SK-MEL-5 (cell line): ENCODE measurements at places on chromosomes 5 and 9.

GRCh38 chr5:129461711-129462332 lies 1.7 kb downstream of the ADAMTS19 start:
- DNase-seq = no peak

- DNase-seq = no peak
These were observed 41.4 kb upstream of the FAT2 start for GRCh38 chr5:151632524-151632923.

DNA sequence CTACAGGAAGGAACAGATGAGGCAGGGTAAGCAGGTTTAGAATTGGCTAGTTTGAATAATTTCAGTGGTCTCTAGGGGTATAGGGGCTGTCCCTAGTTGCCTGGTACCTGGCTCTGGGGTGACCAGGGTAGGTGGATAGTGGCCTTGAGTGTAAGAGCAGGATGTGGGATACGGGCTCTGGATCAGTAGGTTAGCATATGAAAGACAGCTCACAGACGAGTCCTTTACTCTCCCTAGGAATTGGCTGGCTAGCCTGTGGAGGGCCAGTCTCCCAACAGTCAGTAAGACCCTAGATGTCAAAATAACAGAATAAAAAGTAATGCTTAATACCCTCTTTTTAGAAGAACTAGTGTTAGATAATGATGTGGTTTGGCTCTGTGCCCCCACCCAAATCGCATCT lies 16.6 kb upstream of the C9orf152 start:
- DNase-seq = no peak

DNA sequence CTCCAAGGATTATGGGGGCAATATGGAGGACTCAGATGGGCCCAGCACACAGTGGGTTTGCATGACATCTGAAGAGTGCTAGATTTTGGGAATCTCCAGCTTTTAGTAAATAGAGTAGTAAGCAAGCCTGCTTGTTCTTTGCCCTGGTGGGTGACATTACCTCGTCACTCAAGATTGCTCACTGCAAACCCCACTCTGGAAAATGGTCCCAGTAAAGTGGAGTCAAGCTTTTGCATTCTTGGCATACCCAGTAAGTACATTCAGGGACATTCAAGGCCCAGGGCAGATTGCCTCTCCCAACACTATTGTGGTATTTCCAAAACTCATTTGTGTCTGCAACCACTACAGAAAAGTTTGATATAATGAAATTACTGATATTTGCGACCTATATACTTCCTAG lies 118.5 kb downstream of the INVS start:
- DNase-seq = no peak

DNA sequence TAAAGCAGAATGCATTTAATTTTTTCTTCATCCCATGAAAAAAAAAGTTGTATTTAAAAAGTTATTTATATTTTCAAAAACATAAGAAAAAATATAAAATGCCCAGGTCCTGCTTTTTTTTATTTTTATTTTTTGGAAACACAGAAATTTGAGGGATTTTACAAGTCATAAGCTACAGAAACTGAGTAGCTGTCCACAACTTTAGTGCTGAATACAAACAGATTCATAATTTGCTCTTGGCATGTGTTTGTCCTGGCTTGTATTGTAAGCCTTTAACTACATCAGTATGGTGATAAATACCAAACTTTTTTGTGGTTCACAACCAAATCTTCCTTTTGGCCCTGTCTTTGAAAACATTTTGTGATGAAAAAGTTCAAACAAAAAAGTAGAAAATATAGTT lies 7.5 kb upstream of the PLCXD3 start:
- DNase-seq = no peak

DNA sequence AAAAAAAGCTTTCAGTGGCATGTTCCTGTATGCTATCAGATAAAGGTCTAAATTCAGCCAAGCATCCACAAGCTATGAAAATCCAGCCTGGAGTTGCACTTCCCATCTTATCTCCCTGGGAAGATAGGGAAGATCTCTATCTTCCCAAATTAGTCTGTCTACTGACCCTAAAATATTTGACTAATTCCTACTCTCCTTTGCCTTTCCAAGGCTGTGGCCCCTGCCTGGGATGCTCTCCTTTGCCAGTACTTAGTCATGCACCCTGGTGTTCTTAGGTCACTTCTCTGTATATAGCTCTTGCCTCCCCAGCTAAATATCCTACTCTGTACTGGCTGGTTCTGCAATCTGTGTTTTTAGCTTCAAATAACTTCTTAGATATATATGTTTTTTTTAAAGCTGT lies 44.0 kb upstream of the PLPP1 start:
- DNase-seq = no peak

DNA sequence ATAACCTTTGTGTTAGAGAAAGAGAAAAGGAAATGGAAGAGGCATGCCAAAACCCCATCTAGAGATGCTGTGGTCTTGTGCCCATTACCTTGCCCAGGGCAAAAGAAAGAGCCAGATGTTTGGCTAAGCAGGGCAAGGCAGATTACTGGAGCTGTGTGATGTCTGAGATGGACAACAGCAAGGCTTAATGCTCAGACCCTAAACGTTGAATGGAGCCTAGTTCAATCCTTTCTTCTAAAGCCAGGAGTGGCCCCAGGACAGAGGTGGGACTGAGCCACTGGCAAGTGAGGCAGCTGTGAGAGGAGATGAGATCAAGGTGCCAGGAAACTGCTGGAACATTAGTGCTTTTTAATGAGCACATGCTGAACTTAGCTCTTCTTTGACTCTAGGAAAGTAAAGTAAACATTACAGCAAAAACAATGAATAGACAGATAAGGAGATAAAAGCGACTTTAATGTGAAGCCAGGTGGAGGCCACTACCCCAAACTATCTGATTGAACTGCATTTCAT lies 143.0 kb upstream of the EGFLAM start:
- no peak for DNase-seq

DNA sequence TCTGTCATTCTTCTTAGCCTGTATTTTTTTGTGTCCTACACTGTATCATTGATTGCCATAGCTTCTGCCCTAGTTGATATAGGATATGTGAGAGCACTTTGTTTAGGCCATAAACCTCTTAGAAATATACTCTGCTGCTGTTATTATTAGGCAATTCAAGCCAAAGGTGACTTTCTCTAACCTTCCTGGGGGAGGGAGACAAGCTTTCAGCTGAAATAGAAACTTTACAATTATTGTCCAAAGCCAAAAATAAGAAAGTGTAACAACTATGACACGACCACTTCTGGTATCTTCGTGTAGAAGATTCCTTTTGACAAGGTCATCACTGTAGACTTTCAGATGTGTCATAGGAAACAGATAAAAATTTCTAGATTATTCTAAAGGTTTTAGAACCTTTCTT lies 12.2 kb upstream of the CSNK1A1 start:
- no peak for DNase-seq

DNA sequence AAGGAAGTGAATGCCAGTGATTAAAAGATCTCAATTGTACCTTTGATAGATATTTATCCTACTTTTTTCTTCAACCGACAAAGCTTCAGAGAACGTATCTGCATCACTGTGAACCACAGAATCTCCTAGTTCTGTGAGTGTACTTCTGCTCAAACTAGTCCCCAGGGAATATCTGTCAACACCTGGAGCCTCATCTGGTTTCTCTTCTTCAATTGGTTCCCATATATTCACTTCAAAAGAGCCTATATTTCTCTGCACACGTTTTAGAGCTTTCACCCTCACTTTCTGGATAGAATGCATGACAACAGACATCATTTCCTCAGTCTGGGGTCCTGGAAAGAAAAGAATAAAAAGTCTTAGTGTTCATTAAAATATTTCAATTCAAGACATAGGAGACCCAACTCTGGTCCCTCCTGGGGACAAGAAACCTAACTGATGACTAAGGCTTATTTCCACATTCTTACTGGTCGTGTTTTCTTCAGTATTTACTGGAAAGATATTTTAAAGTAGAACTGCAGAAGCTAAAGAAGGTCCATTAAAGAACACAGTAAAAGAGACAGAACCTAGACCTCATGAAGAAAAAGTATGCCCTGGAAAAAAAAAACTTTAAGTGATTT lies 64.3 kb downstream of the CPLANE1 start:
- no peak for DNase-seq

- no peak for DNase-seq
These were observed 22.2 kb upstream of the CTSL start for GRCh38 chr9:87703636-87704276.
